CD4-positive, alpha-beta T cell treated with Interferon alpha-2 for 1 hour (primary cell): ENCODE measurements at places on chromosomes 3 and 15.

DNA sequence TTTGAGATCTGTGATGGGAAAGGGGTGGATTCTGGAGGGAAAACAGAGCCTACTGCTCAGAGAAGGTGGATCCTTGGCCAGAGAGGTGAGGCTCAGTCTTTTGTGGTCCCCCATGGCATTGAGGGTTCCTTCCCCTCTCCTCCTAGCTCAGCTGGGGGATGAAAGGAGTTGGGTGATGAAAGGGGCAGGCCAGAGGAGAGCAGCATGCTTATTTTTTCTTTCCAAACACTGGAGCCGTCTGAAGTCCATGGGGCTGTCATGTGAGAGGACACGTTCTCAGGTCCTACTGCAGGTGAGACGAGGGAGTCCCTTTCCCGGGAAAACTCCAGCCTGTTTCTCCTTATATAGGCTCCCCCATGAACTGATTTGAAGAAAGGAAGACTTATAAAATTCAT, 71.4 kb downstream of the SCN5A start:
- no peak for DNase-seq

- DNase-seq, result no peak
Observed at GRCh38 chr3:143337387-143337786, 217.8 kb downstream of the CHST2 start.

DNA sequence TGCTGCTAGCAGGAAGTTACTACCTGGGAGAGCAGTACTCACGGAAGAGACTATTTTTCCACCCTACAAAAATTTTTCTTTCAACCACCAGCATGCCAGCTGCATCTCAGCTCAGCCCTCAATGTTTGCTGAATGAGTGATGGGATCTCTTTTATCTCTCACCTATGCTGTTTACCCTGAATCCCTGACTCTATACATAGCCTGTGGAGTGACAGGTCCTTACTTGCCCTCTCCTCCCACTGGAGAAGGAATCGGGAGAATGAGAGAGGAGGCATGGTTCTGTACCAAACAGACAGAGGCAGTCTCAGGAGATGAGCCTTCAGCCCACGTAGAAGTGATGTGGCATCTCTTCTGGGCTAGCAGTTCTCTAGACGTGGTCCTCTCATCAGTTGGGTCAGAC, 6.7 kb upstream of the DGKG start:
- DNase-seq, result no peak

DNA sequence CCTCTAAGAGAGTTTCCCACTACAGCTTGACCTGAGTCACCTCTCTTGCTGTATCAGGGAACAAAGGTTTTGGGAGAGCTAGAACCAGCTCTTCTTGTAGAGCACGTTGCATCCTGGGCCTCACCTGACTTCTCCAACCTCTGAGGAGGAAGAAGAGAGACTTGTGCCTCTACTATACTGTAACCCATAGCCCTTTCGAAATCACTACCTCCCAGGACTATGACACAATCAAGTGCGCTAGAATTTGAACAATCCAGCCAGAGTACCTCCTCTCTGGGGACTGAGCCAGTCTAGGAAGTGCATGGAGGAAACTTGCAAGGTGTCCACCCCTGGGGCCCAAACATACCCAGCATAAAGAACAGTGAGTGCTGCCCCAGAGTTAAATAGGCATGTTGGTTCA, 192.8 kb upstream of the BHLHE40 start:
- DNase-seq, result no peak

GRCh38 chr3:8857720-8858367, 88.4 kb upstream of the OXTR start:
- no peak for DNase-seq

DNA sequence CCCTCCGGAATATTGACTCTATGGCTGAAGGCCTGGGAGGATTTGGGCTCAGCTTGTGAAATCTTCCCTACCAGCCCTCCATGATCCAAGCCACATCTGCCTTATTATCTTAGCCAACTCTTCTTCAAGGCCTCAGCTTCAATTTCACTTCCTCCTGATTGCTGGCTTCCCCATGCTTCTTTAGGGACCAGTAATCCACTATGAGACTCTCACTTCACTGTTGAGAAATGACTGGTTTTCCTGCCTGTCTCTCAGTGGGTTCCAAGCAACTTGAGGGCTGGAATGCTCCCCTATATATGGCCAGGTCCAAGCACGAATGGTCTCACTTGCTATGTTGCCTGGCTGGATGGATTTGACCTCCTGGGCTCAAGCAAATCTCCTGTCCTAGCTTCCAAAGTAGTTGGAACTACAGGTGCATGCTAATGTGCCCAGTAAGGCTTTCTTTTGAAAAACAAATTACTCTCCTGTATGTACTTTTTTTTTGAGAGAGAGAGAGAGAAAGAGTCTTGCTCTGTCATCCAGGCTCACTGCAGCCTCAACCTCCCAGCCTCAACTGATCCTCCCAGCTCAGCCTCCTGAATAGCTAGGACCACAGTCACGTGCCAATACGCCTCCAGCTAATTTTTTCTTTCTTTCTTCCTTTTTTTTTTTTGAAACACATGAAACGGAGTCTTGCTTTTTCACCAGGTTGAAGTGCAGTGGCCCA, 7.9 kb upstream of the PIK3CB start:
- no peak for DNase-seq

DNA sequence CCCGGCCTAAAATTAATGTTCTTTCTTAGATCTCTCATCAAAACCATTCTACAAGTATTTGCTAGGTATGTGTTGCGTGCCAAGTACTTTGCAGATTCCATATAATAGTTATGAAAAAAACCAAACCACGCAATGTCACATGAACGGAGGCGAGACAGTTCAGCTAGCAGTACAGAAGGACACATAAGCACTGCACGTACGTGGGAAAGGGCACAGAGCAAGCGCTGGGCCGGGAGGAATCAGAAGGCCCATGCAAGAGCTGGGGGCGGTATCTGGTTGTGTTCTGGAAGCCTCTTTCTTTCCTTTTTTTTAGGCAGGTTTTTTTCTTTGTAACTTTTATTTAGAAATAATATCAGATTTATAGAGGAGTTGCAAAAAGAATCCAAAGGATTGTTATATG, 11.3 kb downstream of the PDIA5 start:
- DNase-seq, result no peak

DNA sequence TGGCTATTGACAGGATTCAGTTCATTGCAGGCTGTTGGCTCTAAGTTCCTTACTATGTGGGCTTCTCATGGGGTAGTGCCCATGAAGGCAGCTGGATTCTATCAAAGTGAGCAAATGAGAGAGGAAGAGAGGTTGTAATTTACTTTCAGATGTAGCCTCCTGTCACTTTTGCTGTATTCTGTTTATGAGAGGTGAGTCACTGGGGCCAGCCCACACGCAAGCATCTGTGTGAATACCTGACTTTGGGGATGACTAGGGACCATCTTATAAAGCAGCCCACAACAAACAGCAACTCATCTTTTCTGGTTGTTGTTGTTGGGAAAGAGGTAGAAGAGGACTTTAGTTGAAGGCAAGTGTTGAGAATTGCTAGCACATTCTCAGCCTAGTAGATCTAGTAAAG, 506.3 kb upstream of the GRM7 start:
- no peak for DNase-seq

- no peak for DNase-seq
Observed at GRCh38 chr15:69537901-69538300, 85.3 kb downstream of the RPLP1 start.

- DNase-seq, result peak; percentile 48
Observed at GRCh38 chr15:78050826-78051225, 26.7 kb downstream of the TBC1D2B start.

DNA sequence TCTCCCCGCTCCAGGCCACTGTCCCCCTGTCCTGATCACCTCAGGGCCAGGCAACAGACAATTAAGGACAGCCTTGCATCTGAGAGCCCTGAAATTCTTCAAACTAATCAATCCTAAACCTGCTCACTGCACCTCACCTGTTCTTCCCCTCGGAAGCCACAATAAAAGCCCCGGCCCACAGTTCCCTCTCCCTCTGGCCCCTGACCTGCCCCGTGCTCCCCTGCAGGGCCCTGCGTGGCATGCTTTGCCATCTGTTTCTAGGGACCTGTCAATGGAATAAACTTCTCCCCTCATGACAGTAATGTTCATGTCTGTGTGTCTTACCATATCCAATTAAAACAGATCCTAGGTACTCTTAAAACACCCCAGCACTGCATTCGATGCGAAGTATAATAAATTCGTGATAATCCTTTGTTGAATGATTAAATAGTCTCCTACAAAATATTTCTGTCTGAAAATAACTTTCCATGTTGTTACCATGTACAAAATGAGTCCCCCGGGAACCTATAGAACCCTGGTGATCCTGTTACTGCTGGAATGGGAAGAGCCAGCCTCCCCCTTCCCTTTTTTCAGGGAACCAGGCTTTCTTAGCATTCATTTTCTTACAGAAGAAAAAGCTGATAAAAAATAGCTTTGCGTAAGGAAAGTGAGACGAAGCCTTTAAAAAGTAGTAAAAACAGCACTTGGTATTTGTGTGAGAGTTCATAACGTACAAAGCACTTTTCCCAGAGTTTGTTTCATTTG, 59.0 kb downstream of the ABTB1 start:
- no peak for DNase-seq

DNA sequence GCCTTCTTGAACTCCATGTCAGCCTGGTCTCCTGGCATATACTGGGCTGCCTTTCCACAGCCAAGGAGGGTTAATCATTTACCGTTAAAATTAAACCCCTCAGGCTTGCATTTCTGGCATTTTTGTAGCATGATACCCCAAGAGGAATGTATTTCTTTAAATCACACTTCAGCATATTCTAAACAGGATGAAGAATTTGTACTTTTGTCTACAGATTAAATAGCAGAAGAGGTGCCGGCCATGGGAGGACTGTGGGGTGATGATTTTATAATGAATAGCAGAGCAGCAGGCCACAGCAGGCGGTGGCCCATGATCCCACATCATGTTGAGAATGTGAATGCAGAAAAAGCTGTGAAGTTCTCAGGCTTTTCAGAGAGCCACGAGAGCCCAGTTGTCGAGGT, 90.2 kb downstream of the ARNT2 start:
- DNase-seq, result no peak

GRCh38 chr3:128858167-128858566, 21.3 kb upstream of the ACAD9 start:
- no peak for DNase-seq

- no peak for DNase-seq
Observed at GRCh38 chr3:170610321-170610884, 24.5 kb upstream of the SLC7A14 start.

GRCh38 chr15:100686725-100687473, 84.5 kb downstream of the ASB7 start:
- DNase-seq, result no peak

- no peak for DNase-seq
Observed at GRCh38 chr3:152443212-152444023, 174.7 kb downstream of the MBNL1 start.

DNA sequence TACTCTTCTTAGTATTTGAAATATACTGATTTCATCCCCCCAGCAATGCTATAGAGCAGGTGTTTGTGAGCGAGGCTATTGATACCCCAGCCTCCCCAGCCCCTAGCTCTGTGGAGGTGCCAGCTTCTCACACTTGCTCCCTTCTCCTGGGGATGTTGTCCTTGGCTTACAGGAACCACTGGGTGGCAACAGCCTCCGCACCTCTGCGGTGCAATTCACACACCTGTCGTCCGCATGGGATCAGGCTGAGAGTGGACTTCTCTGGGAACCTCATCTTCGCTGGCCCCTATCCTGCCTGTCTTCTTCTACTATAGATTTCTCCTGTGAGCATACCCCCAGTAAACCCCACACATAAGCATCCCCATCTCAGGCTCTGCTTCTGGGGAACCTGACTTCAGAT, 103.9 kb upstream of the SLC6A11 start:
- no peak for DNase-seq

GRCh38 chr3:4772171-4772804, 206.9 kb upstream of the BHLHE40 start:
- DNase-seq, result no peak

DNA sequence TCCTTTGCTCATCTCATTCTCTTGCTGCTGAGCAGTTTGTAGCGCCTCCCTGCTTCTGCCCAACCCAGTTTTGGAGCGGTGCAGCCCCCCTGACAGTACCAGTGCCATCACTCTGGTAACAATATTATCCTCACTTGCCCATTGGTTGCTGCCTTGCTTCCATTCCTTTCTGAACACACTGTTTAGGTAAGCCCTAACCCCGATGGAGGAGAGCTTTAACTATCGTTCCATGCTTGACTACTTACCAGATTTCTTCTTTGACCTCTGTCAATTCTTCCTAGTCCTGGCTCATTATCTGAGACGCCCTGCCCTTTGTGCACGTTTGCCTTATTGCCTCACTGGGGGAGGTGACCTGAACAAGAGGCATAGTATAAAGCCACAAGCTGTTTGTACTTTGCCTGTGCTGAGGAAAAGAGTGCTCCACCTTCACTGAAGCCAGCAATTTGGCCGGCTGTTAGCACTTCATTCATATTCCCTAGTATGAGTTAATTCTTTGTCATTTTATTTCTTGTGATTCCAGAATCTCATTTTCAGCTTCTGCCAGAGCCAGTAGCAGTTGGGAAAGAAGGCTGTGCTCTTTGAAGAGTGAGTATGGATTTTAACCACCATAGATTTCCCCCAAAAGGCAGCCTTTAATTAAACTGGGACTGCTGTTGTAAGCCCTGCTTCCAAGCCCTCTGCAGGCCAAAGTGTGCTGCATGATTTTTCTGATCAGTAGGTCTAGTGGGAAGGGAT, 11.9 kb downstream of the ABHD6 start:
- DNase-seq, result no peak

DNA sequence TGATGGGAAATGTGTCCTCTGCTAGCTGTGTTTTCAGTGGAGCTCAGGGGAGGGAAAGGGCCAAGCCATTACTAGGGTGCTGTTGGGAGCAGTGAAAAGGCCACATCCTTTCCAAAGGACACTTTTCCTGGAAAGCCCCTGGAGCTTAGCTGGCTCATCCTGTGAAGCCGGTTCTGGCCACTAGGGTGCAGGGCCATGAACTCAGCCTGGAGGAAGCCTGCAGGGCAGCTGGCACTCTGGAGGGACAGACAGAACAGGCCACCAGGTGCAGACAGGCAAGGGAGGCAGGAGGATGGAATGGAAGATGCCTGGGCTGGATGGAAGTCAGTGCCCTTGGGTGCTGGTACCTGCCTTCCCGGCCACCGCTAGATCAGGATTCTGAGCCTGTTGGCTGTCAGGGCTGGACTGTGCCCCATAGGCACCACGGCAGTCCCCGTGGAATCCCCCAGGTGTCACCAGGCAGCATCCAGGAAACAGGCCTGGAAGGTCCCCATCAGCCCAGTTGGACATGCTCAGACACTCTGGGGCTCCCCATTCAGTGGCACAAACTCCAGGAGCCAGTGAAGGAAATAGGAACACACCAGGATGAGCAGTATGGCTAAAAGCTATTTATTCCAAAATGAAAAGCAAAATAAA, 76.2 kb upstream of the C2CD4B start:
- no peak for DNase-seq

GRCh38 chr3:33181229-33181628, 37.4 kb downstream of the SUSD5 start:
- no peak for DNase-seq

- no peak for DNase-seq
Observed at GRCh38 chr15:78321786-78322185, 18.4 kb upstream of the CRABP1 start.

GRCh38 chr3:170566413-170566812, 19.5 kb downstream of the SLC7A14 start:
- no peak for DNase-seq

GRCh38 chr15:80404761-80405553, 775 bp downstream of the ARNT2 start:
- DNase-seq, result no peak
